Stimulated activated memory B cell treated with anti-CD40 and anti-IgM and Interleukin-4, amounts not matched to agents 10 μg/mL and 1 μg/mL and 100 μg/mL, for 72 hours (primary cell): ENCODE measurements at places on chromosomes 2 and 18.
A peak's percentile ranks its signal among the peaks of the same experiment; 100 is the strongest.

GRCh38 chr2:218970894-218971293 lies 11.4 kb downstream of the CDK5R2 start:
- no peak for ATAC-seq

- ATAC-seq: no peak
Measured at GRCh38 chr2:96604104-96604503, 34.0 kb downstream of the KANSL3 start.

GRCh38 chr2:224952936-224953657 lies 89.2 kb downstream of the DOCK10 start:
- peak; percentile 94 for ATAC-seq

GRCh38 chr2:99834426-99834825 lies 308.0 kb downstream of the AFF3 start:
- ATAC-seq: no peak

DNA sequence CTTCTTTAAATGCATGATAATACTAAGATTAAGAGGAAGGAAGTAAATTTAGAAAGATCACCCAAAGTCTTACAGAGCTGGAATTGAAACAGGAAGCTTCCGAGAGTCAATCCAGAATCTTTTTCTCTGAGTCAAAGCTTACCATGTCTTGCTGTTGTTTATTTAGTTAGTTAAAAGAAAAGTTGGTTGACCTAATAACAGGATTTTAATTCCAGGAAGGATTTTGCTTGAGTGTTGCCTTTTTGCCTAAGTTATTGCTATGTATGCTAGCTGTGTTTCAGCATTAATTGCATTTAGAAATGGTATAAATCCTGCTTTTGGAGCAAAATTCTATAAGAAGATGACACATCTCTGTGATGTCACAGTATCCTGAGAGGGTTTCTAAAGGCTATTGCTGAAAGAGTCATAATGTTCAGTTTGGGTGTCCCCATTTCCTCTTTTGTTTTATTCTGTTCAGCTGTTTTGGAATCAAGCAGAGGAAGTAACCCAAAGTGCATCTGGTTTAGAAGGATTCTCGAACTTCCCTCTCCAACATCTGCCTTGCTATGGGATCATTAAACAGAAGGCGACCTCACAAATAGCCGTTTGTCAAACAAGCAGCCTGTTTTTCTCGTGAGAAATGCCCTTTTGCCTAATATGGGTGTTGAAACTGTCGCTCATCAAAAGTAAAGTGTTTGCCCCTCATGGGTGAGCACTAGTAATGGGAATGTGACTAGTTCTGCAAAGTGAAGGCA lies 271.5 kb upstream of the MMADHC start:
- no peak for ATAC-seq

DNA sequence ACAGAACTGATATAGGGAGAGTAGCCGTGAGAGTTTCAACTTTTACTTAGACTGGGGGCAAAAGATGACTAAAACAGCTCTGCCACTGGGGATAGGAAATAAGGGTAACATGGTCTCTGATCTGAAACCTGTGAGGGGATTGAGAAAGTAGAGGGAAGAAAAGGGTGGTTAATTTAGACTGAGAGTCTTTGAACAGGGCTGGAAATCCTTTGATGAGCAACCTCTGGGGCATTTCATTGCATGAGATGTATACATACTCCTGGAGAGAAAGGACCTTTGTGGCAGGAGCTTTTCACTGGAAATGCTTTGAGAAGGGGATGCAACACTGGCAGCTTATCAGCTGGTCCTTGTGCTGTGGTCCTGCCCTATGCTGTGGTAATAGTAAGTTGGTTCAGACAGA lies 9.4 kb downstream of the GALNT1 start:
- no peak for ATAC-seq

GRCh38 chr2:126837966-126838715 lies 60.5 kb upstream of the TEX51 start:
- no peak for ATAC-seq

GRCh38 chr2:42132191-42132965 lies 36.8 kb upstream of the EML4 start:
- ATAC-seq: no peak

- ATAC-seq: peak; percentile 75
Measured at GRCh38 chr2:64644458-64645382, 9.0 kb downstream of the SERTAD2 start.

DNA sequence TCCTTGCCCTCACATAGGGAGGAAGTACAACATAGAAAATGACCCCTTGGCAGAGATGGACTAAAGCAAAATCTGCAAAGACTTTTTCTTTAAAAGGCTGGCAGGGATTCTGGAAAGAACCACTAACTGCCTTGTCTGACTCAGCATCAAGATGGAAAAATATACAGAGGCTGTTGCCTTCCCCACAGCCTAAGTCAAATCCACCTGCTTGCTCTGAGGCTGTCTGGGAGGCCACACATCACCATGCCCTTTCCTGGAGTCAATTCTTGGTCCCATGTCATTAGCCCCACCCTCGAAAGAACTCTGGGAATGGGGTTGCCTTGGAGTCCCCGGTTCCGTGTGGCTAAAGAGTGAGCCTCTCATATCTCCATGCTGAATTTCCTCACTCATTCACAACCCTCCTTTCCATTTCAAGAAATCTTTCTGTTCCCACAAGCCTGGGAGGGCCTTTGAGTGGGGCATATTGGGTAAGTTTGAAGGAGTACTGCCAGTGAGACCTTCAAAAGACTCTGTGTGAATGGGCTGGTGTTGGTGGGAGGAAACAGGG lies 39.4 kb downstream of the BMP10 start:
- no peak for ATAC-seq

DNA sequence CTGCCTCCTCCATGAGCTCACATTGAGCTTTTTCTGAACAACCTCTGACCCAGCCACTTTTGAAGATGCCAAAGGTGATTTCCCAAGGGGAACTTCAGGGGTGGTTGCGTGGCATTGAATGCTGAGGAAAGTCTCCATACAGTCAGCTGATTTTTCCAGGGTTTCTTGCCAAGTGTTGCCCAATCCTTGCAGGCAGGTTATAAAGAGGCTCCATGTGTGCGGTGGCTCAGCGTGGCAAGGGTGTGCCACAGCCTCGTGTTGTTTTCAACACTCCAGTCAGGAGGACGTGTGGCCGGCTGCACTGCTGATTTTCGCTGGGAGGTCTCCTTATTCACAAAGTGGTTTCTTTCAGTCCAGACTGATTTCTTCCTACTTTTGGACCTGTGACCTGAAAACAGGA lies 81.4 kb upstream of the GATA6 start:
- ATAC-seq: no peak

DNA sequence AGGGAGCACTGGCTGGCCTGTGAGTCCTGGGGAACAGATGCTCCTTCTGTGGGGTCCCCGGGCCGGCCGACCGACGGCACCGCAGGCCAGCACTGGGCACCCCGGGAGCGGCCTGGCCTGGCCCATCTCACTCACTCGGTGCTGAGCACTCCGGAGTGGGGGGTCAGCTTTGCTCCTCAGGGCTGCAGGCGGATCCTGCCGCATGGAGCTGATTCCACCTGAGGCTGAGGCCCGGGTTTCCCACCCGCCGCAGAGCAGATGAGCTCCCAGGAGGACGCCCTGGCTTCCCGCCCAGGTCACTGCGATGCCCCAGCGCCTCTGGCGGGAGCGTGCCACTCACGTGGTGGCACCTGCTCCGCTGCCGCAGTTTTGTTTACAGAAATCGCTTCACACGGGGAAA lies 418.6 kb downstream of the GALR1 start:
- ATAC-seq: no peak

DNA sequence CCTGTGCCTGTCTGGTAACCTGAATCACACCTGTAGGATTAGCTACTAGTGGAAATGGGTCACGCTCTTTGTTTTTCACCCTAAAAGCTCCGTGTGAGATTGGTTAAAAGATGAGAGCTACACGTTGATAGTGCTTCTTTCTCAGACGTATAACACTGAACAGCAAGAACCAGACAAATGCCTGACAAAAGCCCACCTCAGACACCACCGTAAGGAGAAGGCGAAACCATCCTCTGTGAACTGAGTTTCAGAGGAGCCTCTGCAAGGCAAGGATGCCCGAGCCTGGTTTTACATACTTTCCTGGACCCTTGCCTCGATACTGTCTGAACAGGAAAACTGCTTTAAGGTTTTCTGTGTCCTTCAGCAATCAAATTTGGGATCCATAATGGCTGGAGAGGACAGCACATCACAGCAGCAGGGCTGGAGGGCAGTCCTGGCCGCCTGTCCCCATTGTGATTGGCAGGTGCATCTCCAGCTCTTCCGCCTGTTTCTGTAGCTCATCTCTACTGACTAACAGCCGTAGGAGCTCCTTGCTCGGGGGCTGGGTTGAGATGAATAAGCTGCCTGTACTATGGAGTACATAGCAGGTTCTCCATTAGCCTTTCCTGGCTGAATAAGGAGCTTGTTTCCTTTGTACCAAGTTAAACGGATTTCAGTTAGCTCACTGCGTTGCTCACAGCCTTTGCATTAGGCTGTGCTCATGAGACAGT lies 155.5 kb downstream of the MYT1L start:
- ATAC-seq: no peak

- peak; percentile 32 for ATAC-seq
Measured at GRCh38 chr2:234680688-234681619, 184.1 kb upstream of the ARL4C start.

- no peak for ATAC-seq
Measured at GRCh38 chr2:172409042-172409441, 18.3 kb upstream of the ITGA6 start.

DNA sequence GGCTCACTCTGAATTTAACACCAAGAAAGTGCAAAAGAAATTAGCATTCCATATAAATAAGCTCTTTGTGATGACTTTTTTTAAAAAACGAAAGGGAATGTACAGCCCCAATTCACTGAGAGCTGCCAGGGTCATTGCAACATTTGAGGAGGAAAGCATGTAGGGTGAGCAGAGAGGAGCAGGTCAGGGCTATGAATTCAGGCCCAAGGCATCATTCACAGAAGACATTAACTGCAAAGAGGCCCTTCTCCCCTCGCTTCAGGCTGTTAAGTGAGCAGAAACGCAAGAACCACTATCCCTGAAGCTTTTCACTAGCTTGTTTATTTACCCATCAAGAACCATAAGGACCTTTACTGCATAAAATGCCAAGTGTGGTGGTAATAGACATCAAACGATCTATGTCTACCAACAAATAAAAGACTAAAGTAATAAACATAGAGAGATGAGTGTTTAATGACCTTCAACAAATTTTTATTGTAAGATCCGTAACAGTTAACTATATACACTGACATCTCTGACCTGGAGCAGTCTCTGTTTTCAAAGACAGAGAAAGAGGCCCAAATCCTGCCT lies 333.1 kb upstream of the HNRNPA3 start:
- ATAC-seq: no peak
